ENCODE measurements at places on chromosomes 2 and 18.

GRCh38 chr2:234512884-234513669, 16.2 kb upstream of the ARL4C start:
- no peak for DNase-seq

DNA sequence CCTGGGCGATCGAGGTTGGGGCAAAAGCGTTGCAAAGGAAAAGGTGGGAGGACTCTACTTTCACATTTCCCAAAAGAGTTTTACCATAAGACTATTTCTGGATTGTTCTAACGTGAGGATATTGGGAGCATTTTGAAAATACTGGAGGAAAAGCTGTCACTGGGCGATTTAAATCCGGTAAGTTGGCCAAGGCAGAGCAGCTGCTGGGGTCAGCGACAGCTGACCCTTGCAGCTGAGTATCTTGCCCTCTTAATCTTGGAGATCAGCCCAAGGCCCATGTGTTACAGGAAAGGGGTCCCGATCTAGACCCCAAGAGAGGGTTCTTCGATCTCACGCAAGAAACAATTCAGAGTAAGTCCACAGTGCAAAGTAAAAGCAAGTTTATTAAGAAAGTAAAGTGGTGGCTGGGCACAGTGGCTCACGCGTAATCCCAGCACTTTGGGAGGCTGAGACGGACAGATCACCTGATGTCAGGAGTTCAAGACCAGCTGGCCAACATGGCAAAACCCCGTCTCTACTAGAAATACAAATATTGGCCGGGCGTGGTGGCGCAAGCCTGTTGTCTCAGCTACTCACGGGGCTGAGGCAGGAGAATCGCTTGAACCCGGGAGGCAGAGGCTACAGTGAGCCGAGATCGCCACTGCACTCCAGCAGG, 964 bp upstream of the ST3GAL5 start:
- no peak for DNase-seq

GRCh38 chr2:239590995-239591915, 190.4 kb upstream of the HDAC4 start:
- no peak for DNase-seq

GRCh38 chr18:78781601-78781960, 198.0 kb upstream of the SALL3 start:
- no peak for DNase-seq

- no peak for DNase-seq
These were observed 69.6 kb downstream of the CLHC1 start for GRCh38 chr2:55162284-55163006.

DNA sequence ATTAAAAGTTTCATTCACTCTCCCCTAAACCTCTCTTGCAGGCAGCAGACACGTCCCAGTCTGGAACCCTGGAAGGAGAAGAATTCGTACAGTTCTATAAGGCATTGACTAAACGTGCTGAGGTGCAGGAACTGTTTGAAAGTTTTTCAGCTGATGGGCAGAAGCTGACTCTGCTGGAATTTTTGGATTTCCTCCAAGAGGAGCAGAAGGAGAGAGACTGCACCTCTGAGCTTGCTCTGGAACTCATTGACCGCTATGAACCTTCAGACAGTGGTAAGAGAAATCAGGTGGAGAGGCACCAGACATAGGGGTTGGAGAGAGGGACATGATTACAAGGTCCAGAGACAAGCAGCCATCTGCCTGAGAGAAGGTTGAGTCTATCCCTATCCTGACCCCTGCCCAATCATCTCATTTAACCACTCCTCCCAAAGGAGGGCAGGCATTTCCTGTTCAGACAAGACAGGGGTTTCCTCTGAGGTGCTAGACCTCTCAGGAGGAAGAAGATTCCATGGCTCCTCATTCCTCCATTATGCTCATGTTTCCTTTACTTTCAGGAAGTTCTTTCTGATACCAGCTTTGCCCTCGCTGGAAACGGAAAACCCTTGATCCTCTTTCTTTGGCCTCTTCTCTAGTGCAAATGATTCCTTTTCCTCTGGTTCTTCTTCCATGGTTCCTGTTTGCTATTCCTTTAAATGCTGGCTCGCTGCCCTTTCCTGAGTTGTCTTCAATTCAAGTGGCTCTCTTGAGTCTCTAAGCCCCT, 15.1 kb downstream of the PLCD4 start:
- DNase-seq: no peak

DNA sequence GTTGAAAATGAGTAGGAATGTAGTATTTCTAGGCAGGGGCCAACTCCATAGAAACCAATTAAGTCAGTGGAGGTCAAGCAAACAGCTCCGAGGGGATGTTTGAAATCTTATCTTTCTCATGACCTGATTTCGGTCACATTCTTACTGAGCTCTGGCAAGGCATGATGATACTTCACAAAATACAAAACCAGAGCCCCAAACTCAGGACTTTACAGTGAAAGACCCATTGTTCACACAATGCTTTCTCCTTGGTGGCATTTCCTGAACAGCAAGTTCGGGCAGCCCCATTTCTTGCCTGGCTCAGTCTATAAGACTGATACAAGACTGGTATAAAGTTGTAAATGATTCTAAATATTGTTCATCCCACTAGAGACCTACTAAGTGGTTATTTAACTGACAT, 53.3 kb downstream of the LAMA1 start:
- DNase-seq: no peak

- no peak for DNase-seq
These were observed 88.8 kb upstream of the TAF1B start for GRCh38 chr2:9754532-9754887.

GRCh38 chr2:235086481-235087184, 134.8 kb downstream of the SH3BP4 start:
- no peak for DNase-seq

Data from activated T-helper 1 cell treated with Interleukin-2 at 50 U/mL for 16 hours (primary cell).